ENCODE measurements at places on chromosomes 13 and 19. TPM values are rescaled to one million over a fixed set of nuclear protein-coding genes. Genes with fewer than 3 reads are reported as not detected.

The NKPD1 gene
- total RNA-seq, result 0.78 TPM

The LGI4 gene
- 0.28 TPM for total RNA-seq

The LIN7B gene
- total RNA-seq, result 6.9 TPM

The WDFY2 gene
- 3.2 TPM for total RNA-seq

The NAPSA gene
- 0.71 TPM for total RNA-seq

The NCAN gene
- total RNA-seq, result 0.01 TPM

The SIRT2 gene
- total RNA-seq, result 39.0 TPM

The GIPC3 gene
- total RNA-seq, result 0.25 TPM

The ZNF564 gene
- total RNA-seq, result 1.3 TPM

The ZNF610 gene
- total RNA-seq, result not detected

The SIGLEC12 gene
- total RNA-seq, result not detected

The FXYD7 gene
- total RNA-seq, result 0.17 TPM

The STOML3 gene
- not detected for total RNA-seq

The PTGER1 gene
- not detected for total RNA-seq

The ASF1B gene
- 28.0 TPM for total RNA-seq

The ZNF98 gene
- total RNA-seq, result not detected

The RGCC gene
- 12.0 TPM for total RNA-seq

The ANKLE1 gene
- total RNA-seq, result 0.36 TPM

The RFX1 gene
- total RNA-seq, result 4.3 TPM

The GNG7 gene
- 0.06 TPM for total RNA-seq

The POLRMT gene
- total RNA-seq, result 86.6 TPM

The MVB12A gene
- 29.3 TPM for total RNA-seq

The AKAP8L gene
- total RNA-seq, result 38.3 TPM

The UBL5 gene
- 420 TPM for total RNA-seq

The LILRA6 gene
- 0.08 TPM for total RNA-seq

The CAMSAP3 gene
- 4.1 TPM for total RNA-seq

The ELSPBP1 gene
- total RNA-seq, result not detected

The PDE4A gene
- total RNA-seq, result 4.2 TPM

The CEACAM7 gene
- total RNA-seq, result 0.03 TPM

The ELAVL1 gene
- total RNA-seq, result 60.9 TPM

The FCAR gene
- not detected for total RNA-seq

The PRPF31 gene
- total RNA-seq, result 119 TPM

The MISP3 gene
- total RNA-seq, result 3.8 TPM

The ISOC2 gene
- total RNA-seq, result 56.5 TPM

The KLK7 gene
- total RNA-seq, result not detected

The NXNL1 gene
- total RNA-seq, result not detected

The CAB39L gene
- 2.8 TPM for total RNA-seq

The ZNF665 gene
- not detected for total RNA-seq

The ABCA7 gene
- 15.0 TPM for total RNA-seq

The DCLK1 gene
- total RNA-seq, result 0.92 TPM

Data from A549 treated with Hydrocortisone at 1 μM for 4 hours (cell line).